ENCODE measurements at places on chromosomes 2 and 18.

DNA sequence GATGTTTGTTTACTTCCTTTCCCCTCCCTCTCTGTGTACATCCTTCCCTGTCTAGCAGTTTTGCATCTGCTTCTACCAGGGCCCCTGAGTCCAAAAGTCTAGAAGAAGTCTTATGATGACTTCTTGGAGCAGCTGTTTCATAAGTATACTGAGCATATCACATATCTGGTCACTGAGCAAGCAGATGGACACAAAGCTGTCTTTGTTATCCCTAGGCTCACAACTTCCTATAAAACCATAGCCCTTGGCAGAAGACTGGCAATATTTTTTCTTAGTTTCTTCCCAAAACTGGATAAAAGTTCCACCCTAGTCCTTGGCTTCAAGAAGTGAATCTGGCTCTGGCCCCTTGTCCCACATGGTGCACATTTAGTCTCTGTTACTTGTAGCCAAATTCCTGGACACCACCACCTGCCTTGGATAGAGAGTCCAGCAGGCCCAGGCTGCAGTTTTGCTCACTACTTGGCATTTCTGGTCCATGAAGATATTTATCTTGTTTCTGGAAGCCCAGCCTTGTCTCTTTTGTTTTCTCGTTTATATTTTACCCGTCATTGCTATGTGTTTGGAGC lies 22.5 kb downstream of the THOC1 start:
- DNase-seq = no peak

- no peak for DNase-seq
Measured at GRCh38 chr2:128466376-128466775, 147.7 kb upstream of the HS6ST1 start.

DNA sequence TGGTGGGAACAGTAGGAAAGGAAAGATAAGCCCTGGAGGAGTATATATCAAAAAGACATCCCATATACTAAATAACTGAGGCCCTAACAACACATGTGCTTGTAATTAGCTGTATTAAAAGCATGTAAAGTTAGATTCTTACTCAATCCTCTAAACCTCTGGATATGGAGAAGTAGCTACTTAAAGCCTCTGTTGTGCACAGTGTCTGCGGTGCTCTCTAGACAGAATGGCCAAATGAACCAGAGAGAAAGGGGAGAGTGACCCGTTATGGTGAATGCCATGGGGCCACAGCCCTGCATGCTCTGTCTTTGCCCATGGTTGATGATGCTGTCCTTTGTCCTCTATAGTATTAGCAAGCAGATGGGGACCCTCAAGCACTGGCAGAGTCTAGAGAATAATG lies 104.4 kb upstream of the SLC8A1 start:
- no peak for DNase-seq

- DNase-seq = no peak
Measured at GRCh38 chr2:223055836-223056235, 3.8 kb downstream of the KCNE4 start.

GRCh38 chr2:217785544-217786045 lies 217.2 kb downstream of the TNS1 start:
- no peak for DNase-seq

DNA sequence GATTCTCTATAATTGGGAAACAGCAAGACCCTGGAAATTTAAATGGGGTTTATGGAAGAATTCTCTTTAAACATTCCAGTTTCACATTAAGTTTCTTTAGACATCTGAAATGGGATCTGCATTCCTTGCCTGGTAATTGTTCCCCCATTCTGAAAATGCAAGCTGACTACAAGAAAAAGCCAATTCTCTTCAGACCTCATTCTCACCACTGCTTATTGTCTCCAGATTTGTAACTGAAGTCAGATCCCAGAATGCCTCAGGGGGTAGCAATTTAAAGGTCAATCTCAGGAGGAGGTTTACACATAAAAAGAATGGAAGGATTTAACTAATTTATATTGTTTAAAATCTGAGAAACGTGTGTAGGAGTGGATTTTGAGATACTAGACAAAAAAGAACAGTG lies 41.2 kb downstream of the COL3A1 start:
- DNase-seq = no peak

DNA sequence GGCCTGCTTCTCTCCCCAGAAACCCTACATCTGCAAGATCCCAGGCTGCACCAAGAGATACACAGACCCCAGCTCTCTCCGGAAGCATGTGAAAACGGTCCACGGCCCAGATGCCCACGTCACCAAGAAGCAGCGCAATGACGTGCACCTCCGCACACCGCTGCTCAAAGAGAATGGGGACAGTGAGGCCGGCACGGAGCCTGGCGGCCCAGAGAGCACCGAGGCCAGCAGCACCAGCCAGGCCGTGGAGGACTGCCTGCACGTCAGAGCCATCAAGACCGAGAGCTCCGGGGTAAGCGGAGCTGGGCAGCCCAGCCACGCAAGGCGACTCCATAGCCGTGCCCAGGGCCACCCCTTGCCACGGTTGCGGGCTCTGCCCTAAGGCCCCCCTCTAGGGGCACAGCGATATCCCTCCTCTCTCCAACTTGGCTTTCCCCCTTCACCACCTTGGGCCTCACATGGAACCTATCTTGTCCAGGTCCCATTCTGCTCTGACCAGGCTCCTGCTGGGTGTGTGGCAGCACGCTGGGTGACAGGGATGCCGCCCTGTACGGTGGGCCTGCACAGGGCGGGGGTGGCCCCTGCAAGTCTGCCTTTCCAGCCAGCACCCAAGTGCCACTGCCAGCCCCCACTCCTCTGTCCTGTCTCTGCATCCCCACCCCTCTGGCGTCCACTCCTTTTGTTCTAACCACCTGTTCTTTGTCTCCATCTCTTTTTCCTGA lies 248.9 kb downstream of the GLI2 start:
- DNase-seq = no peak

DNA sequence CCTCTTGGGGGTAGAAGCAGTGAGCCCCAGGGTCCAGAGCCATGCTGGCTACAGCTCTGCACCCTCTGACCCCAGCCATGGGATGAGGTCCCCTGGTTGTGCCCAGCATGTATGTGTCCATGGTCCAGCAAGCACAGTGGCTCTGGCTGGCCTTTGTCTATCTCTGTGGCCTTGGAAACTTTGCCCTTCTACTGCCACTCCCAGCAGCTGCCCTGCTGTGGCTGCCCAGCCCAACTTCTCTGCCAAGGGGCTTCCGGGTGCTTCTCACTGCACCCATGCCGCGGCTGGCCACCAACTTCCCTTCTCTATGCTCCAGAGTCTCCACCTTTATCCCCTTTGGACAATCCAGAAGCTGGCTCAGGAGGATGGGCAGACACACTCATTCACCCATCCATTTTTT lies 18.8 kb downstream of the TMEM185B start:
- DNase-seq = no peak

DNA sequence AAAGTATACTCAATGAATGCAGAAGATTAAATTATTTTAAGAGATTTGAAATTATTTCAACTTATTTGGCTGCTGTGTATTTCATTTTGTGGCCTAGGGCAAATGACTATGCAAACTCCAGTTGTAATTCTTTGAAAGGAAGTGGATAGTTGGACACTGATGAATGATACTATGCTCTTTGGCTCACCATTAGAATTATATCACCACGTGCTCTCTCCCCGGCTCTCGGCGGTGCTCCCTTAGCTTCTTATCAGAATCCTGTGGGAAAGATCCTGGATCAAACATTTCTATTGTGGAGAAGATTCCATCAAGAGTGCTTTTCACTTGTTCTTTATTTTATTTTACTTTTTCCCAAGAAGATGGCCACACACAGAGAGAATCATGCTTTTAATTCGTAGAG lies 55.2 kb downstream of the ADCYAP1 start:
- DNase-seq = no peak

- no peak for DNase-seq
Measured at GRCh38 chr2:218963601-218964000, 4.1 kb downstream of the CDK5R2 start.

DNA sequence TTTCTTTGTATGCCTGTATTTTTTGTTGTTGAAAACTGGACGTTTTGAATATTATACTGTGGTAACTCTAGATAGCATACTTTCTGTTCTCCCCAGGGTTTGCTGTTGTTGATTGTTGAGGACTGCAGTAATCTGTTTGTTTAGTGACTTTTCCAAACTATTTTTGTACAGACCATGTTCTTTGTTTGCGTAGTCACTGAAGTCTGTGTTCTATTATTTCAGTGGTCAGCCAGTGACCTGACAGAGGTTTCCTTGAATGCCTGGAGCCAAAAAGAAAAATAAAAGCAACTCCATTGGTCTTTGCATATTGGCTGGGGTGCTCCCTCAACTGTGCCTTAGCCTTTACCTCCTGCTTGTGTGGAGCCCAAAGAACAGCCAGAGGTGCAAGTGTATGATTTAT lies 42.7 kb upstream of the PHLPP1 start:
- DNase-seq = no peak

DNA sequence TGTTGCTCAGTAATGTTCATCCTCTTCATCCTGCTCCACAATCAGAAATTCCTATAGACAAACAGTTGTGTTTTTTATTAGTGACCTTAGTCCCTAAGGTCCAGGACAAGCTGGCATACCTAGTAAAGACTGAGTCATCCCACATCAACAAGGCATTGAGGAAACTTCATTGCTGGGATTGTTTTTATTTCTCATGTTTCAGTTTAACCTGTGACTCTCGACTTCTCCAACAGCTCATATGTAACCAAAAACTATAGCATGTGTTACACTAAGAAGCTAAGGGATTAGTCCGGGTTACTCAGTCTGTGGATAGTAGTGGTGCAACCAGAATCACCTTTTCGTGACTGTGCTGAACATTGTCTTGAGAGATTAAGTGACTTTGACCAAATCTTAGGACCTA lies 292.1 kb downstream of the RDH14 start:
- DNase-seq = no peak

GRCh38 chr2:160375802-160376469 lies 117.7 kb downstream of the RBMS1 start:
- no peak for DNase-seq

DNA sequence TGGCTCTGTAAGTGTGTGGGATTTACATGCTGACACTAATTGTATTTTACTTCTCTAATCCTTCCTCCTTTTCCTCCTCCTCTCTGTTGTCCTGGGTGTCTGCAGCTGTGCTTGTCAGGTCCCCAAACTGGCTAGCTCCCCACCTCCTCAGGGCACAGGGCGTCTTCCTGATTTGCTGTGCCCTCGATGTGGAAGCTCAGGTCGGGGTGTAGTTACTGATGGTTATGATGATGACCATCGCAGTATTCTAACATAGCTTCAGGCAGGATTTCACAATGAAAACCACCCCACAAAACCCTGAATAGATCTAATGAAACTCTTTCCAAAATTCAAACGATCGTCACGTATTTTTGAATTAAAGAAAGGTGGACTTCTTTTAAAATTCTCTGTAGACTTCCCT lies 428.4 kb downstream of the TGIF1 start:
- DNase-seq = no peak

- no peak for DNase-seq
Measured at GRCh38 chr18:63887424-63887823, at the start of gene SERPINB2. Gene SERPINB2 (plus strand): TSS chr18:63887705. CDS start chr18:63891445, 3,740 bp downstream.

GRCh38 chr2:235859651-235860050 lies 308.5 kb downstream of the GBX2 start:
- DNase-seq = no peak

DNA sequence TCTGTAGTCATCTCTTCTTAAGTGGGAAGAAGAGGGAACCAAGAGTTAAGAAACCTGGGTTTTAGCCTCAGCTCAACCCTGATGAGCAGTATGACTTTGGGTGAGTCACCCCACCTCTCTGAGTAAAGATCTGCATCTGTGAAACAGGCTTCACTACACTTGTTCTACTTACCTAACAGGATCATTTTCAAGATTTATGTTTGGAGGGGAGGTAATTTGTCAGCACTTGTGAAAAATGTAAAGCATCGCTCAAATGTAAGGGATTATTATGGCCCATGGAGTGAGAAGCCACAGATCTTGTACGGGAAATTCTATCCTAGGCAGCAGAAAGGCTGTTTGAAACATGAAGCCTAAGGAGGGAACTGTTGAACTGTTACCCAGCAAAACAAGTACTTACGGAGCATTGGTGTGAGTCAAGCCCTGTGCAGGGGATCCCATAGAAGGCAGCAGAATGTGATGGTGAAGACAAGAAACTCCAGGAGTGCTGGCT lies 160.6 kb downstream of the PRKCE start:
- DNase-seq = no peak

DNA sequence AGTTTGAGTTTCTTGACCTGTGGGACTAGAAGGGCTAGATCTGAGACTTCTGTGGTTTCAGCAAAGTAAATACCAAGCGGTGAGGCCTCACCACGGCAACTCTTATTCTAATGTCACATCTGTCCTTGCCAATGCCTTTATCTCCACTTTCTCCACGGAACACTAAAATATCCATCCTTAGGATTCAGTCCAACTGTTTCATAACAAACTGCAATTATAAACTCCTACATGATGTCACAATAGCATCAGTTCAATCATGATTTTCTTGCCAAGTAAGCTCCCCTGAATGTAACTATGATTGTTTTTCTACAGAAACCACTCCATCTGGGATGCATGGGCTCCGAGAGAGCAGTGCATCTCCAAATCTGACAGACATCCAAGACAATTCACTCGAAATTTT lies 79.6 kb downstream of the LRATD1 start:
- no peak for DNase-seq

- no peak for DNase-seq
Measured at GRCh38 chr2:122514451-122514996, 759.1 kb downstream of the TSN start.

- DNase-seq = no peak
Measured at GRCh38 chr18:58104096-58104495, 60.1 kb downstream of the NEDD4L start.

DNA sequence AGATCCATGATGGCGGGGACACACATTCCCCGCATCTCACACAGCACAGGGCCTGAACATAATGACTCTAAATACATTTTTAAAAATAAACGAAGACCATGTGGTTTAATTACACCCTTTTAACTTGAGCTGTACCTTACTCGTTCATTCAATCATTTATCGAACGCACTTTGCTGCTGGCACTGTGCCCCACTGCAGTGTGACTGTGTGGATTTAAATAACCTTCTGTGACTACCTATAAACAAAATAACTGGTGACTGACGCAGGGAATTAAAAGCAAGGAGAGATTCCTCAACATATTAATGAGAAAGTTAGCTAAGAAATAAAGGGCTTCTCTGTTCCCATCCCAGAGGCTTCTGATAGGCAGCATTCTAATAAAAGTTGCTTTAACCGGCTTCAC lies 10.9 kb upstream of the FZD7 start:
- DNase-seq = no peak

GRCh38 chr2:161746891-161747535 lies 122.8 kb downstream of the SLC4A10 start:
- DNase-seq = no peak

- DNase-seq = no peak
Measured at GRCh38 chr2:135494917-135495316, 36.1 kb downstream of the ZRANB3 start.
